ENCODE measurements at places on chromosomes 16 and 17.

- DNase-seq: no peak
Observed at GRCh38 chr16:2753733-2754020, 1.2 kb downstream of the SRRM2 start.

- no peak for DNase-seq
Observed at GRCh38 chr16:76639685-76640289, 362.6 kb downstream of the CNTNAP4 start.

DNA sequence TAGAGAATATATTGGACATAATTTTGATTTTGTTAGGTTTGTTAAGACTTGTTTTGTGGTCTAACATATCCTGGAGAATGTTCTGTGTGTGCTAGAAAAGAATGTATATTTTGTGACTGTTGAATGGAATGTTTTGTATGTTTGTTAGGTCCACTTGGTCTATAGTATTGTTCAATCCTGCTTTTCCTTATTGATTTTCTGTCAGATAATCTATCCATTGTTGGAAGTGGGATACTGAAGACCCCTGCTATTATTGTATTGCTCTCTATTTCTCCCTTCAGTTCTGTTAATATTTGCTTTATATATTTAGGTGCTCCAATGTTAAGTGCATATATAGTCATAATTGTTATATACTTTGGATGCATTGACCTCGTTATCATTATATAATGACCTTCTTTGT lies 33.0 kb upstream of the NKD1 start:
- no peak for DNase-seq

DNA sequence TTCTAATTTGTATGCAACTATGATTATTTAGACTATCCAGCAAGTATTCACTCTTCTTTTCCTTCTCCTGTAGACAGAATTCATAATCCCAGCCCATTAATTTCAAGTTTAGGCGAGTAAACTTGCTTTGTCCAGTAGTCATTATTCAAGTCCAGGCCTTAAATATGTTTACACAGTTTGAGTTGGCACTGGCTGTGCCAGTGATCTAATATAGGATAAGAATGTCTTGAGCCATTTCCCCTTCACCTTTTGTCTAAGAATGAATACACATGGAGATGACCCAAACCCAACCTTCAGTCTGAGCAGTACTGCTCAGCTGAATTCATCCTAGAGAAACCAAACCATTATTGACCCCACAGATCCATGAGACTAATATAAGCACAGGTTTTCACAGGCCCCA lies 930.4 kb upstream of the CDH8 start:
- no peak for DNase-seq

GRCh38 chr16:11563493-11564040 lies 23.2 kb downstream of the LITAF start:
- DNase-seq: no peak

GRCh38 chr17:62187681-62188080 lies 122.6 kb upstream of the MED13 start:
- no peak for DNase-seq

DNA sequence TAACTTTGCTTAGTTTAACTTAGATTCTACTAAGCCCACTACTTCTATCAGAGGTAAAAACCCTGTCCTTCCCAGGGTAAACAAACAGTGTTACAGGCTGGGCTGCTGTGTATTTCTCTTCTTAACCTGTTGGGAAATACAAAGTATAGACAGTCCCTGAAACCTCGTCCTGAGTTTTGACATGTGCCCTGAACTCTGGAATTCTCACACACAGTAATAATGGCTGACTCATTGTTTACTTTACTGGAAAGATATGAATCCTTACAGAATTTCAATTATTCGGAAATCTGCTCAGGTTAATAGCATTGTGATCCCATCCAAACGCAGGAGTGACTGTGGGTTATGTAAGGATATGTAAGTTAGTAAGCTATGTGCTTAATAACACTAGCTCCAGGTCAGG lies 199.1 kb downstream of the TMEM114 start:
- DNase-seq: no peak

DNA sequence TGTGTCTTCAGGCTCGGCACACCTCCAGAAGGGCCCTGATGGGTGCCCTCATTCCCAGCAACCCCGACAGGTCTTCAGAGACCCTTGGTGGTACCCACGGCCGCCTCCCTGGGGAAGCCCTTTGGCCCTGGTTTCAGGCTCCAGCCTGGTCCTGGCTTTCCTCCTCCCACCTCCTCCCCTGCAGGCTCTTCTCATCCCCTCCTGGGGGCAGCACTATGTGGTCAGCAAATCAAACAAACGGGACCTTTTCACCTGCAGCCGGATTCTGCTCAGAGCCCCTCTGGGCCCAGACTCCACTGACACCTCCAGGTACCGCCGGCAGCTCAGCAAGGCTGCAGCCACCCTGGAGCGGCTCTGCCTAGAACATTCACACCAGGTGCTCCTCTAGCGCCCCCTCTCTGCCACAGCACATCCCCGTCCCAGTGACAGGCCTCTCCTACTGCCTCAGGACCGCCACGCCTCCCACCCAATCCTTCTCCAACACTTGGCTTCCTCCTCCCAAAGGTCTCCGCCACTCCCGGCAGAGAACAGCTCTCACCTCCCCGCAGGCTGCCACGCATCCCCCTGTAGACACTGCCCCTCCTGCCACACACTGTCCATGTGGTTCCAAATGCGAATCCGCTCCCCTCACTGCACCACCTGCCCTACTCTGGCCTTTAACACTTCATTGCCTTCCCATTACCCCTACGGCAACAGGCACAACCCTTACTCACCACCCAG lies 12.0 kb downstream of the CORO7 start:
- DNase-seq: peak; percentile 93

GRCh38 chr17:73096211-73096610 lies 3.7 kb upstream of the SLC39A11 start:
- no peak for DNase-seq

DNA sequence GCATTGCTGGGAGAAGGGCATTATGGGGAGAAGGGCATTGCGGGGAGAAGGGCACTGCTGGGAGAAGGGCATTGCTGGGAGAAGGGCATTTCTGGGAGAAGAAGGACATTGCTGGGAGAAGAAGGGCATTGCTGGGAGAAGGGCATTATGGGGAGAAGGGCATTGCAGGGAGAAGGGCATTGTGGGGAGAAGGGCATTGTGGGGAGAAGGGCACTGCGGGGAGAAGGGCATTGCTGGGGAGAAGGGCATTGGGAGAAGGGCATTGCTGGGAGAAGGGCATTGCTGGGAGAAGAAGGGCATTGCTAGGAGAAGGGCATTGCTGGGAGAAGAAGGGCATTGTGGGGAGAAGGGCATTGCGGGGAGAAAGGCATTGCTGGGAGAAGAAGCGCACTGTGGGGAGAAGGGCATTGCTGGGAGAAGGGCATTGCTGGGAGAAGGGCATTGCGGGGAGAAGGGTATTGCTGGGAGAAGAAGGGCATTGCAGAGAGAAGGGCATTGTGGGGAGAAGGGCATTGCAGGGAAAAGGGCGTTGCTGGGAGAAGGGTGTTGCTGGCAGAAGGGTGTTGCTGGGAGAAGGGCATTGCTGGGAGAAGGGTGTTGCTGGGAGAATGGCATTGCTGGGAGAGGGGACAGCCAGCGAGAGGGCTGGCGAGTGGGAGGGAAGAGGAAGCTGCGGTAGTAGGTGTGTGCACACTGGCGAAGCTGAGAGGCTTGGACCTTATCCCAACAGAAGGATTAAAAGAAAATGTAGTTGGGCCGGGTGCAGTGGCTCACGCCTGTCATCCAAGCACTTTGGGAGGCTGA lies 4.6 kb upstream of the PYDC1 start:
- no peak for DNase-seq

DNA sequence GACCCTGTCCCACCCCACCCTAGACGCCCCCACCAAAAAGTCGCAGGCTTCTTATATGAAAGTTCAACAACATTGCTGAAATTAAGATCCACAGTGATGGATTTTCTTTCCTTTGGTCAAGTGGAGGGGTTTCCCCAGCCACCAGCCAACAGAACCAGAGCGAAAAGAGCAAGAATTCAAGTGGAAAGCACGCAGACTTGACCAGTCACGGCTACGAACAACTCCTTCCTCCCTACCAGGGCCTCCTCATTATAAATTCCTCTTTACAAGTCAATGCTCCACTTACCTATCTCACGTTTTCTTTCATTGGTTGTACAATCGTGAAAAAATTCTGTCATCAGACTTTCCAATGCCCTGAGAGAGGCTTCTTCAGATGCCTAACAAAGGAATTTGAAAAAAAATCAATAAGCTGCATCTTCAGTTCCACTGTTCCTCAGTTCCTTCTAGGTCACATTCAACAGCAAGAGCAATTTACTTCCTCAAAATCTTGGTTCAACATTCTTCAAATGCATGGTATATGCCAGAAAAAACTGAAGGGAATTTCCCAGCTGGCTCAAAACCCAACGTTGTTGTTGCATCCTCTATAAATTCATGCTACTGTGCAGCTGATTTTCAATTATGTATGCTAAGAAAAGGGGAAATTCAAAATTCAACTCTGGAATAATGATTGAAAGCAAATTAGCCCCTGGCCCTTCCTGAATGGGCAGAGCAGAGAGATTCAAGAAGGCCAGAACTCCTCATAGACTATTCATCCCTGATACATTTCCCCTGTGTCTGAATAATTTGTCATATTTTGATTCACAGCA lies 30.9 kb downstream of the XPO6 start:
- no peak for DNase-seq

GRCh38 chr17:33567223-33567622 lies 274.1 kb upstream of the ASIC2 start:
- no peak for DNase-seq

DNA sequence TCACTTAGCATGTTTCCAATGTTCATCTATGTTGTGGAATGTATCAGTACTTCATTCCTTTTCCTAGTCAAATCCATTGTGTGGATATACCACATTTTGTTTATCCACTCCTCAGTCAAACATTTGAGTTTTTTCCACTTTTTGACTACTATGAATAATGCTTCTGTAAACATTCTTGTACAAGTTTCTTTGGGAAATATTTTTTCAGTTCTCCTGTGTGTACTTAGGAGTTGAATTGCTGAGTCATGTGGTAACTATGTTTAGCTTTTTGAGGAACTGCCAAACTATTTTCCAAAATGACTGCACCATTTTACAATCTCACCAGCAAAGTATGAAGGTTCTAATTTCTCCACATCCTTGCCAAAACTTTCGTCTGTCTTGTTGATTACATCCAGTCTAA lies 223.7 kb upstream of the AXIN2 start:
- DNase-seq: no peak

- DNase-seq: peak; percentile 97
Observed at GRCh38 chr17:75978938-75979704, at the start of the genes ACOX1 and TEN1. TSS of gene ACOX1 (minus strand) at chr17:75979166. CDS start at chr17:75979073, 93 bp downstream. TSS of gene TEN1 (plus strand) at chr17:75979240. CDS start at chr17:75986193, 6,953 bp downstream.

DNA sequence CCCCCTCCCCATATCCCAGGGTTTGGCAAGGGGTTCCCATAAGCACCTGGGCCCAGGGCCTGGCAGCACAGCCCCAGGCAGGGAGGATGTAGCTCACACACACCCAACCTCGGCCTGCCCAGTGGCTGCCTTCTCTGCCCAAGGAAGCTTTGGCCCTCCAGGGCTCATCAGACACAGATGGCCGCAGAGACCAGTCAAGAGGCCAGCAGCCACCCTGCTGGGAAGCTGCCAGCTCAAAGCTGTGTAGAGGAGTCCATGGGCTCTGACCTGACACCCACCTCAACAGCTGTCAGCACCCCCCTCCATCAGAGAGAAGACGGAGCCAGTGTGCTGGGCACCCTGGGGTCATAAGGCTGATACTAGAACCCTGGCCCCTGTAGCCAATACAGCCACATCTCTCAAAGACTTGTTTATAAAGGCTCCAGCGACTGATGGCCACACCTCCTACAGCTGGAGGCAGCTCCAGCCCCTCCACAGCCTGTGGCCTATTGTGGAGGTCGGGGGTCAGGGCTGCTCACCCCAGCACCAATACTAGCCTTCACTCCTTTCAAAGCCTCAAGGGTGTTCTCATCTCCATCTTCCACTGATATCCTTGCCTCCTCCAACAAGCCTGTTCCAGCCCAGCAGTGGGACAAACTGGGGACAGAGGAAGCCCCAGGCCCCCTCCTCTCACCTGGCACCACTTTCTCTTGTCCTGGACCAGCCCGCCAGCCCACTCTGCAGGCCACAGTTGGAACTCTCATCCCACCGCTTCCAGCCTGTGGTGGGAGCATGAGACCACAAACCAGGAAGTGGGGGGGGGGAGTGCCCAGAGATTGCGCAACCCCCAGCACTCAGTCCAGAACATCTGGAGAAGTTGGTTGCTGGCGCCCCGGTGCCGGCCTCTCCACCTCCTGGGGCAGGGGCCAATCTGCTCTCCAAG lies 2.2 kb upstream of the MPG start:
- no peak for DNase-seq

DNA sequence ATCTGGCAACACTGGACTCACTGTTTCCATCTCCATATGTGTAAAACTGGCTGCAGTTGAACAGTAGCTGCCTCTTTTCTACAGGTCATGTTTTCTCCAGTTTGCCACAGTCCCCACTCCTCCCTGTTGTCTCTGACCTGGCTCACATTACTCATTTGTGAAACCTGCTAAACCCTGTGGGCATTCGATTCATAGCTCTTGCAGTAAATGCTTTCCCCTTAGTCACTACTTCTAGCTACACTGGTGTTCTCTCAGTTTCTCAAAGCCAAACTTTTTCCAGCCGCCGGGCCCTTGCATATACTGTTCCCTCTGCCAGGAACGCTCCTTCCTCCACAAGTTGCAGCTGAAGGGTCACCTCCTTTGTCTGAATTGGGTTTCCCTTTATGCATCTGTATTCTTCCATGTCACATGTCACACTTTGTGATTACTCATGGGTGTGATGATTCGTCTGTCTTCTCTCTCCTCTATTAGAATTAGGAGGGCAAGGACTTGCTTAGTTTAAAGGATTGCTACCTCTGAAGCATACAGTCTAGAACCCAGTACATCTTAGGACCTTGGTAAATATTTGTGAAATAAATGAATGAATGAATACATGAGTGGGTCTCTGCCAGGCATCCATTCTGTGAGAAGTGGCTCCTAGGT lies 15.0 kb upstream of the MT4 start:
- no peak for DNase-seq

GRCh38 chr16:2147981-2148671 lies at the start of gene RAB26:
TSS of gene RAB26 (plus strand) at chr16:2148625. CDS start at chr16:2148784, 159 bp downstream.
- DNase-seq: peak; percentile 94

DNA sequence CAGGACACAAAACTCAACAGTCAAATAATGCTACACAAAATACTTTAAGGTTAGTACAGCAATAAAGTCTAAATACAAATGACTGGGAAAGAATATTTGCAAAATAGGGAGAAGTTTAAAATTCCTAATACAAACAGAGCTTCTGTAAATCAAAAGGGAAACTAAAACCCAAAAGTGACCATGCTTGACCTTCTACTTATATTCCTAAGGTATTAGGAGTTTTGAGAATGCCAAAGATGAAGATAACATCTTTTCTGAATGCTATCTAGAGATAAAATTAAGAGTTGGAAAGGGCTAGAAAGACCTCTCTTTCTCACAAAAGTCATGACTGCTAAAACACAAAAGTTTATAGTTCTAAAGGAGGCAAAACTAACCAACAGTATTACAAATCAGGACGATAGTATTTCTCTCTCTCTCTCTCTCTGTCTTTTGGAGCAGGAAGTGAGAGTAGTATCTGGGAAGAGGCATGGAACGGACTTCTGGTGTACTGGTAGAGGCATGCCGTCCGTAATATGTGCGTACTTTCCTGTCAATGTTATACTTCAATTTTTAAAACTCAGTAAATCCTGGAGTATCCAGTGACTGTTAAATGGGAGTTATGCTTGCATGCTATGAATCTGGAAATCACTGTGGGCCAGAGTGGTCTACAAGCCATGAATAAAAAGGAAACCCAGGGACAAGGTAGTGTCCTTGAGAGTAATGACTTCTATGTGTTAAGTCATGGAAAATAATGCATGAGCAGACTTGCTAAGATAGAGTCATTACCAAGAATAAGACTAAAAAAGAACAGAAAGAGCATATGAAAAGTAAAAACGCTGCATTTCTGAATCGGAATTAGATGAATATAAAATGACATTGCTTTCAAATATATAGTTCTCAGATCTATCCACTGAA lies 49.7 kb upstream of the ANKFY1 start:
- DNase-seq: no peak

GRCh38 chr17:28346199-28346580 lies 10.6 kb downstream of the TNFAIP1 start:
- DNase-seq: no peak

Data from chondrocyte (in vitro differentiated cells).